ENCODE measurements at places on chromosomes 7 and 10.

DNA sequence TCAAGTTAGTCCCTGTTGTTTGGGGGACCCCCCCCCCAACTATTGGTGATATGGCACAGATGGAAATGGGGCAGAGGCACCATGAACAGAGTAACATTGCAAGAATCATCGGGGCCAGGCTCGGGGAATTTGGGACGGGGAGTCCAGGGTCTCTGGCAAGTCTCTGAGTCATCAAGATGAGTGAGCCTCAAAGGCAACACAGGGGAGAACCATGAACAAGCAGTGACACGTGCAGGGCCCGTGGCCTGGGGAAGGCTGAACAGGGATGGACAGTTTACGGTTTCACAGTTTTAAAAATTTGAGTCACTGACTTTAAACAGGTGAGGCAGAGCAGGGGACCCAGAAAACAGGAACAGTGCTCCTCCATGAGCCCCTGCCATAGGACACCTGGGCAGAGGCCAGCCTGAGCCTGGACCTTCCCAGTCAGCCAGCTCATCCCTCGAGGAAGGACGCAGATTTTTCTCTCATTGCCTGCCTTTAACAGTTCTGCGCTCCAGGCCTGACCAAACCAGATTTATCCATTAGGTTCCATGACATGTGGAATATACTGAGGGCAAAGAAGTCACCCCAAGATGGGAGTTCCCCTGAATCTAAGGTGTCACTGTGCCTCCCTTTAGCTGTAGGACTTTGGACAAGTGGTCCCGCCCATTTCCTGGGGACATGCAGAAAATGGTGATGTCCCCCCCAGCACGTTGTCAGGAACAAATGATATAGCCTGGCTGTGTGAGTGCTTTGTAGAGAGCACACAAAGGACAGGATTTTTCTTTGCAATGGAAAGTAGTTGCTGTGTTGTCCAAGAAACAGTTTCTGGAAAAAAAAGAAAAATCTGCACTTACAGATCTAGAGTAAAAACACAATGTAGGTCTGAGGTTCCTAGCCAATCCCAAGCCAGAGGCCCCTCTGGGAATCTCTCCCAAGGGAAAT lies 23.8 kb downstream of the CHST15 start:
- DNase-seq: no peak

DNA sequence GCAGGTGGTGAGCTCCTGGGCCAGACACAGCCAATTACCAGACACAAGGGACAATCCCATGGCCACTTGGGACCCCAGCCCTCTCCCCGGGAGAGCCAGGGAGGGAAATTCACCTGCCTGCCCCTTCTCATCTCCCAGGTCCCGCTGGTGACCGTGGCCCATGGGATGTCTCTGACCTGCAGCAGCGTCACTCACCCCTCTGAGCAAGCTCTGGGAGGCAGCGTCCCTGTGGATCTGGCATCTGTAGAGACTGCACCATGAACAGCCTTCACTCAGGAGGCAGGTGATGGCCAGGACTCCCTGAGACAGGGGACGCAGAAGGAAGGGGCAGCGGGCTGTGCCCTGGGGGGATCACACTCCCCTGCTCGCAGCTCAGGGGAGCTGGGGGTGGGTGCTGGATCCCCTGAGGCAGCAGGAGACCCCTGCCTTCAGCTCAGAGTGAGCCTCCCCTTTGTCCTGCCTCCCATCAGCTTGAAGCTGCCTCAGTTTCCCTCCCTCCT lies 90.8 kb downstream of the FOXL3 start:
- no peak for DNase-seq

DNA sequence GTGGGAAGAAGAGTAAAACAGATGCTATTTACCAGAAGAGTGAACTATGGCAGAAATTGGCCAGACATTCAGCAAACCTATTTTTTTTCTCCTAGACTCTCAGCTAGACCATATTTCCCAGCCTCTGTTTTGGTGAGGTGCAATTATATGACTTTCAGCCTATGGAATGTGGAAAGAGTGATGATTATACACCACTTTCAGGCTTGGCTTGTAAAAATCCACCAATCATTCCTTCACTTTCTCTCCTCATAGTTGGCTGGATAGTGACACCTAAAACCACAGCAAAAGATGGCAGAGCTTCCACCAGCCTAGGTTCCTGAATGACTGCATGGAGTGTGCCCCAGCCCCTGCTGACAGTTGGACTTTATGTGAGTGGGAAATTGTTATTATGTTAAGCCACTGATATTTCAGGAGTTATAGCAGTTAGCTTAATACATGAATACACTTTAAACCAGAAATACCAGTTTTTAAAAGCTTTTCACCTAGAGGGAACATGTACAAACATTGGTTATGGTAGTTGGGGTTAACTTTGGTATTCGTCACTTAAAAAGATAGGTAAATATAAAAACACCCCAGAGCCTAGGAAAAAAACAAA lies 19.1 kb upstream of the TNKS2 start:
- DNase-seq: no peak

- DNase-seq: no peak
Measured at GRCh38 chr7:34491899-34492298, 166.1 kb upstream of the NPSR1 start.

DNA sequence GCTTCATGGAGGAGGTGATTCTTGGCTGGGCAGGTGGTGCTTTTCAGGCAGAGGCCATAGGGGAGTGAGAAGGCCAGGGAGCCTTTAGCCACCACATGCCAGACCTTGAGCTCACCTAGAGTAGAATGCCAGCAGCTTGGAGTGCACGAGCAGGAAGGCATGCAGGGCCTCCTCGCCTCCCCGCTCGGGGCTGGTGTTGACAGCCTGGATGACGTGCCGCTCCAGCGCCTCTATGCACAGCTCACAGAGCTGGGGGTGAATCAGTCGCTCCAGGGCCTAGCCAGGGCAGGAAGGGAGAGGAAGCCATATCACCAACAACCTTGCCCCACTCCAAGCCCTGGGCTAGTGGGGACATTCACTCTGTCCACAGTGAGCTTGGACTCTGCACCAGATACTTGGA lies 15.7 kb downstream of the HPS1 start:
- DNase-seq: no peak

GRCh38 chr7:129530795-129531391 lies 28.6 kb downstream of the SMKR1 start:
- DNase-seq: peak; percentile 88

DNA sequence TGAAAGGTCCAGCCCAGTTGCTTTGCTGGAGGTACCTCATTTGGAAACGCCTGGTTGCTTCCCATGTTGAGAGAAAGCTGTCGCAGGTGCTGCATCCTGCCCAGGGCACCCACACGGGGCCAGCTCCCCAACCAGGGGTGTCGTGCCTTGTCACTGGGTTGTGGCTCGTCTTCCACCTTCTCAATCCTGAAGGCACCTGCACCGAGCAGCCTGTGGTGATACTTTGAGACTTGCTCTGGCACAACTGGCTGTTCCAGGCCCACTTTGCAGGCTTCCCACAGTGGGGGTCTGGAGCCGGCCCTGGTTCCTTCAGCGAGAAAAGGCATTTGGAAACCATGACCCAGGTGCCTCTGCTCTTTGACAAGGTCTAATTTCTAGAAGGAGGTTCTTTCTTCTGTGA lies 197.3 kb upstream of the PPP2R2D start:
- DNase-seq: no peak

GRCh38 chr10:35765996-35766395 lies 123.9 kb upstream of the FZD8 start:
- DNase-seq: no peak

- no peak for DNase-seq
Measured at GRCh38 chr10:124516181-124516580, 54.6 kb downstream of the LHPP start.

- DNase-seq: no peak
Measured at GRCh38 chr7:106448992-106449859, 164.4 kb upstream of the NAMPT start.

- DNase-seq: peak; percentile 53
Measured at GRCh38 chr10:1057106-1057657, 997 bp downstream of the WDR37 start.

DNA sequence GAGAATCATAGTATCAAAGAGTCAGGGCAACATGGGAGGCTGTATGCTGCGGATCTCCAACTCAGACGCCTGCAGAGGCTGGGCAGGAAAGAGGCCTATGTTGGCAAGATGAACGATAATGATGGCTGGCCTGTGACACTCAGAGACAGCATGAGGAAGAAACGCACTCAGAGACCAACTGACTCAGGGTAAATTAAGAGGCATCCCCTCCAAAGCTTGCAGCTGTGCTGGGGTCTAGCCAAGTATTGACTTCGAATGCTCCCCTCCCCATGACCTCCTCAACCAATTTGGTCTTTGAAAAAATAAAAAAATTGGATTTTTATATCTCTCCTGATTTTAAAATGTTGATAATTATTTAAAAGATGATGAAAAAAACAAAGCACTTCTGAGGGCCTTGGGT lies 718.9 kb downstream of the GRID1 start:
- no peak for DNase-seq

GRCh38 chr7:71780282-71780681 lies 631.9 kb downstream of the CALN1 start:
- DNase-seq: no peak

DNA sequence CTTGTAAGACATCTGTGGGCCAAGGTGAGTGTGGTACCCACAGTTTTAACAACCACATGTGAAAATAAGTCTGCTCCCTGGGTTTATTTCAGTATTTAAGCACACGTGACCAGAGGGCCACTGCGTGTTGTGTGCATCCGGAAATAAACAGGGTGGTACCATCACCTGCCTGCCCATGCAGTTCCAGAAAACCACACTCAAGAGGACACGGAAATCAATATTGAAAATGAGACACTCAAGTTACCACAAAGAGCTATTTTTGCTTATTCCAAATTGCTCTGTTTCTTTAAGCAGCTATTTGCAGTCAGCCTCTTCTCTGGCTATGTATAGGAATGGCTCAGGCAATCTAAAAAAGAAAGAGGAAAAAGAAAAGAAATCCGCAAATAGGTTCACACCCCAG lies 71.8 kb upstream of the LOXL4 start:
- no peak for DNase-seq

DNA sequence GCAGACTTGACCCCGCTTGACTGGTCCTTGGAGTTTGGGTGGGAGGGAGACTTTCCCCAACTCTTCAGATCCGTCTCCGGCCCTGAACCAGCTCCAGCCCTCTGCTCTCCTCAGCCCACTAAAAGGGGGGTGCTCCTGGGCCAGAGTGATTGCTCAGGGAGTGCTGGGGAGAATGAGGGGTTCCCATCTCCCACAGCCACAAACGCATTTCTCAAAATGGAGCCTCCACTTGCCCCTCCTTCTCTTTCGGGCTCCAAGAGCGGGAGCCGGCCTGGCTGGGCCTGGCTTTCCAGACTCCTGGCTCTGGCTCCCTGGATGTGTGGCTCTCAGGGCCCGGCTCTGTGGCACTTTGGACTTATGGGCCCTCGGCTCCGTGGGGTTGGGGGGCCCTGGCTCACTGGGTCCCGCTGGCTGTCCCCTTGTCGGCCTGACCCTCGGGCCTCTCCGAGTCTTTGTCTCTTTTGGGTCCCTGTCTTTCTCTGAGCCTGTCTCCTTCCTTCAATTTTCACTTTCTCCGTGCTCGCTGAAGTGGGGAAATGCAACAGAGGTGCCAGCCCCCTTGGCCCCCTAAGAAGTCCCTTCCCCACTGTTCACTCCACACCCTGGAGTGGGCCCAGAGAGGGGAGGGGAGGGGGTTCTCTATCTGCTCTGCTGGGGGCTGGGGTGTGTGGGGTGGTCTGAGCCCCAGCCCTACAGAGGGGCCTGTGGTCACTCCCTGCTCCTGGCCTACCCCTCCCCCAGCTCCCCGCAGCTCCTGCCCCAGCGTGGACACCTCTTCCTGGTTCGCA lies 713 bp downstream of the LZTS2 start:
- DNase-seq: peak; percentile 31

DNA sequence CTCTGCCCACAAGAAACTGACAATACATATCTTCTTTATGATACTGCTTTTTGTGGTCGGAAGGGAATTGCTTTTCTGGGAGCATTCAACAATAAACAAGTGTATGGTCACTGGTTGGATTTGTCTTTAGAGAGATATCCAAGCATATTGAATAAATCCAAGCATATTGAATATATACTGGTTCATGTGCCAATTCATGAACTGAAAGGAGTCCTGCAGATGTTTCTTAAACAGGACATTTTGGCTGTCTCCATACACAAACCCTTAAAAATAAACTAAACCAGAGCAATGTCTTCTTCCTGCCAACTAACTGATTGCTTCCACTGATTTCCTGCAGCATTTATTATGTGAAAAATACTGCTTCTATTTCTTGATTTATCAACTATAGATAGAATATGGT lies 173.9 kb downstream of the FOXP2 start:
- DNase-seq: no peak

- DNase-seq: no peak
Measured at GRCh38 chr7:17460001-17460400, 161.5 kb downstream of the AHR start.

DNA sequence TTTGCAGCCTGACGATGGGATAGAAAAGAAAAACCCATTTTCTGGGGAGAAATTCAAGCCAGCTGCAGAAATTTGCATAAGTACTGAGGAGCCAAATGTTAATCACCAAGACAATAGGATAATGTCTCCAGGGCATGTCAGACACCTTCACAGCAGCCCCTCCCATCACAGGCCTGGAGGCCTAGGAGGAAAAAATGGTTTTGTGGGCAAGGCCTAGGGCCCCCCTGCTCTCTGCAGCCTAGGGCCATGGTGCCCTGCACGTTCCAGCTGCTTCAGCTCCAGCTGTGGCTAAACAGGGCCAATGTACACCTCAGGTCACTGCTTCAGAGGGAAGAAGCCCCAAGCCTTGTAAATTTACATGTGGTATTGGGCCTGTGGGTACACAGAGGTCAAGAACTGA lies 158.2 kb downstream of the VWC2 start:
- no peak for DNase-seq

GRCh38 chr7:92762851-92763250 lies 73.5 kb downstream of the CDK6 start:
- DNase-seq: no peak

DNA sequence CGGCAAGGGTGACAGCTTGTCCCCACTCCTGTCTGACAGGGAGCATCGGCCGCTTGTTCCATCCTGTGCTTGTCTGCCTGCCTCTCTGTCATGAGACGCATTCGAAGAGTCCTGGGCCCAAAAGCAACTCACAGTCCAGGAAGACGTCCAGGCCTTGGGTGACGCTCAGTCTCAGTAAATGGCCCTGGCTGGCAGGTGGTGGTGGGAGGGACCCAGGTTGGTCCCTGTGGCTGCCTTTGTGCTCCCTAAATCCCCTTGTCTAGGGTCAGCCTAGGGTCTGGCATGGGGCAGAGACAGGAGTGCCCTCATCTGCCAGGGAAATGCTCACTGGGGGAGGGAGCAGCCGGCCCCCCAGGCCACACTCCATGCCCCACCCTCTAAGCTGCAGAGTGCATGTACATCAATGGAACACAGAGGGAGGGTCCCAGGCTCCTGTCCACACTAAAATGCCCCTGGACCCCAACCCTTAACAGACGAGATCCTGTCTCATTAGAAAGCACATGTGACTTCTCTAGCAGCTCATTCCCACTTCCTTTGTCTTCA lies 295.2 kb upstream of the ZNF32 start:
- no peak for DNase-seq

Data from lung microvascular endothelial cell (primary cell).